Naive thymus-derived CD8-positive, alpha-beta T cell (primary cell): ENCODE measurements at places on chromosomes 11 and 22.

DNA sequence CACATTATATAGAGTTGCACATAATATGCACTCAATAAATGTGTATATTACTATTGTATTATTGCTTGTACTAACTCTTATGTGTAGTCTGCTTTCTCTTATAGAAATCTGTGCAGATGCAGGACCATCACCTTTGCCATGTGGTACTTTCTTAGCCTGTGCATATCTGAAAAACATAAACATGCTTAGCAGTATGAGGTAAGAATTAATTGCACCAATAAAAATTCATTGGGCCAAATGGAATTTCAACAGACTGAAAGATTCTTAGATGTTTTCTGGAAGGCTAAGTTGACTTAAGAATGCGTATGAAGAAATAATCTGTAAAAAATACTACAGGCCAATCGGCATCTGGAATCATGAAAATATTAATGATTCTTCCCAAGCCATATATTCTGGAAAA, 55.3 kb downstream of the TRPC6 start:
- DNase-seq, result no peak

- DNase-seq, result no peak
Observed at GRCh38 chr22:31120230-31120629, 2.5 kb upstream of the INPP5J start.

GRCh38 chr22:47564651-47565434, 802.4 kb downstream of the TBC1D22A start:
- no peak for DNase-seq

DNA sequence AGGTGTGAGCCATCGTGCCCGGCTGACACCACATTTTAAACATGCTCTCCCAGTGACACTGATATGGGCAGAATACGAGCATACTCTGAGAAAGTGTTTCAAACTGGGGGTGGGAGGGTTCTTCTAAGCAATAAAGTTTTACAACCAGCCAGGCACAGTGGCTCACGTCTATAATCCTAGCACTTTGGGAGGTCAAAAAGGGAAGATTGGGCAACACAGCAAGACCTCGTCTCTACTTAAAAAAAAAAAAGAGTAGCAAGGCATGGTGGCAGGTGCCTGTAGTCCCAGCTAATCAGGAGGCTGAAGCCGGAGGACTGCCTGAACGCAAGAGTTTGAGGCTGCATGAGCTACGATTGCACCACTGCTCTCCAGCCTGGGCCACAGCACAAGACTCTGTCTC, 2.2 kb downstream of the GANAB start:
- DNase-seq, result no peak

GRCh38 chr11:27394781-27395228, 31.8 kb upstream of the CCDC34 start:
- DNase-seq, result no peak
